ENCODE measurements at places on chromosomes 2 and 18.

- no peak for DNase-seq
Measured at GRCh38 chr2:163604941-163605555, 130.8 kb downstream of the FIGN start.

- no peak for DNase-seq
Measured at GRCh38 chr2:215985257-215985656, 28.1 kb downstream of the MREG start.

DNA sequence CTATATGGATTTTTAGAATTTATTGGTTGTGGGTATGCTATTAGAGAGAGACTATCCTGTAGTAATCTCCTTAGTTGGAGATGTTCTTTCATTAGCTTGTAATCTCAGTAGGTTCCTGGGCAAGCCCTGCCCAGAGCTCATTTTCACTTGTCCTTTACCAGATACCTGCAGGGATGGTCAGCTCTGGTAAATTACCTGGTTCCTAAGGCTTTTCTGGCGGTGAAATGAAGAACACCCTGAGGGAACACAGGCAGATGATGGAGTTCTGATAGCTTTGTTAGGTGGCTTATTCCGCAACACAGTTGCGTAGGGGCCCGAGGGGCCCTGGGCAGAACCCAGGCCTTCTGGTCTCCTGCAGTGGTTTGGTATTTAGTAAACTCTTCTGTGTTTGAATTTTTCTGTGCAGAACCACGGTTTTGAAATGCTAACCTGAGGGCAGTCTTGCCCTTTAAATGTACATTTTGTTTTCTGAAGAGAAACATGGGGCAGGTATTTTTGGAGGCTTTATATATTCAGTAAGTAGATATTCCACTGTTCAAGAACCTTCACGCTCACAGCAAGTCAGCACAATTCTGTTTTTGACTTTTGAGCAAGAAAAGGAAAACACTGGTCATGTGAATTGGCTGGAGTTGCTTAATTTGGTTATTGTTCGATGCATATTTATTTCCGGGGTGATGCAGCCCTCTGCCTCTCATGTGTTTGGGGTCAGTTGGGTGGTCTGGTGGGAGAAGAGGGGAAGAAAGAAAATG, 22.4 kb downstream of the ZNF532 start:
- DNase-seq, result no peak

DNA sequence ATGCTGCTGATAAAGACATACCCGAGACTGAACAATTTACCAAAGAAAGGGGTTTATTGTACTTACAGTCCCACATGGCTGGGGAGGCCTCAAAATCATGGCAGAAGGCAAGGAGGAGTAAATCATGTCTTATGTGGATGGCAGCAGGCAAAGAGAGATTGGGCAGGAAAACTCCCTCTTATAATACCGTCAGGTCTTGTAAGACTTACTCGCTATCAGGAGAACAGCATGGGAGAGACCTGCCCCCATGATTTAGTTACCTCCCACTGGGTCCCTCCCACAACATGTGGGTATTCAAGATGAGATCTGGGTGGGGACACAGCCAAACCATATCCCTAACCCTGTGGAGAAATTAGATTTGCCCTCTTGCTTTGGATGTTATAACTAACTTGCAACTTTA, 1068.0 kb upstream of the ZEB2 start:
- DNase-seq, result no peak

- no peak for DNase-seq
Measured at GRCh38 chr18:58057291-58057965, 13.4 kb downstream of the NEDD4L start.

DNA sequence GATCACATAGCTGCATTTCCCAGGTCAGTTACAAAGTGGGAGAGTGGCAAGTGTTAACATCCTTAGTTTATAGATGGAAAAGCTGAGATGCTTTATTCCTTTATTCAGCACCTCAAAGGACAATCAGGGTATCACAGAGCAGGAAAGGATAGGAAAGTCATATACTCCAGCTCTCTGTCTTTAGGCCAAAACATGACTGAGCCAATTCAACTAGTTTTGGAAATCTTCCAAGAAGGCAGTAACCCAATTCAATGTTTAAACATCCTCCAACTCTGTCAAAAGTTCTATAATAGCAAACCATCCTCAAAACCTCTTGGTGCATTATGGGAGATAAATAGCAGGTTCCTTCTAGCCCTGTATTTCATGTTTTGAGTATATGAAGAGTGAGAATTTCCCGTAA, 25.2 kb downstream of the CASP8 start:
- no peak for DNase-seq

- DNase-seq, result peak; percentile 70
Measured at GRCh38 chr2:239143858-239144712, 256.7 kb downstream of the HDAC4 start.

DNA sequence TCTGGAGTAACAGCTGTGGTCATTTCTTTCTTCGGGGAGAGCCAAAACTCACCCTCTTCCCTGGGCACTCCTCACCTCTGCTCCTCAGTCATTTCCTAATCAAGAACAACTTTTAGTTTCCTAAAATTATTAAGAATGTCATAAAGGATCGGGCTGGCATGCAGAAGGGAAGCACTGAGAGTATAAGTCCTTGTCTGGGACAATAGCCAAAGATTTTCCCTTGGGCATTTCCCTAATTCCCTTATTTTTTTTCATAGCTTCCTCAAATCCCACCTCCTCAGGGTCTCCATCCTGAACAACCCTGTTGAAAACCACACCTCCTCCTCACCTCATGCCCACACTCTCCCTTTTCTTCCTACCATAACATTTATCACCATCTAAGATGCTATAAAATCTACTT, 115.0 kb downstream of the MREG start:
- no peak for DNase-seq

DNA sequence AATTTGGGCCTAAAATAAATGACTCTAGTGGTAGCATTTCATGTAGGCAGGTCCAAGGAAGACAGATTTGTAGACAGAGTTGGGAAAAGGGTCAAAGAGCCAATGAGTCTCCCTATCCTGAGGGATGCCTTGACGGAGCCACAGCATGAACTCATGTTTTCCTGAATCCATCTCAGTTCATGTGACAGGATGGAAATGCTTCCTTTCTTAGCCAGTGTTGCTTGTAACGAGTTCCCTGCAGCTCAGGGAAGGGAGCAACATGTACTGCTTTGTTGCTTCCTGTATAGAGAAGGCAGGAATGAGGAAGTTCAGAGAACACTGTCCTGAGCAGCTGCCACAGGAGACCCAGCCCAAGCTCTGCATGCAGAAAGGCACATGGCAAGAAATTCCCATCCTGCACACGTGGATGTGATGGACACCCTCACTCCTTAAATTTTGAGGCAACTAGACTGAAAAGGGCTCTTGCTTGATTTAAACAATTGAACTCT, 27.9 kb downstream of the TMEM17 start:
- no peak for DNase-seq

DNA sequence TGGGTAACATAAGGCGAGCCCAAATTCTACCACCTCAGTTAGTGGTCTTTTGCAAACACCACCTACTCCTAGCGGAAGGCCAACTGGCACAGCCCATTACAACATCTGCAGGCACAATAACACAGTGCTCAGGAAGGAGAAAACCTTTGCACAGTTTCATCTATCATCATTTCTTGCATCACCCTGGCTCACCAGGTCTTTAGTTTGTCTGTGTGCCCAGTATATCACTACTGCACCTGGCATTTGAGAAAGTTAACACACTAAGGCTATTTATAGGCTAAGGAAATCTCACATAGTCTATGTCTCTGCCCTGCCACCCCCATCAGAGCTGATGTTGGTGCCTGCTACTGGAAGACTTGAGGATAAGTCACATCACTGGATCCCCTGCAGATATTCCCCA, 484.0 kb downstream of the SATB2 start:
- no peak for DNase-seq

- DNase-seq, result no peak
Measured at GRCh38 chr2:23579674-23580073, 194.7 kb downstream of the KLHL29 start.

- no peak for DNase-seq
Measured at GRCh38 chr2:222302178-222303018, 3.6 kb upstream of the PAX3 start.

DNA sequence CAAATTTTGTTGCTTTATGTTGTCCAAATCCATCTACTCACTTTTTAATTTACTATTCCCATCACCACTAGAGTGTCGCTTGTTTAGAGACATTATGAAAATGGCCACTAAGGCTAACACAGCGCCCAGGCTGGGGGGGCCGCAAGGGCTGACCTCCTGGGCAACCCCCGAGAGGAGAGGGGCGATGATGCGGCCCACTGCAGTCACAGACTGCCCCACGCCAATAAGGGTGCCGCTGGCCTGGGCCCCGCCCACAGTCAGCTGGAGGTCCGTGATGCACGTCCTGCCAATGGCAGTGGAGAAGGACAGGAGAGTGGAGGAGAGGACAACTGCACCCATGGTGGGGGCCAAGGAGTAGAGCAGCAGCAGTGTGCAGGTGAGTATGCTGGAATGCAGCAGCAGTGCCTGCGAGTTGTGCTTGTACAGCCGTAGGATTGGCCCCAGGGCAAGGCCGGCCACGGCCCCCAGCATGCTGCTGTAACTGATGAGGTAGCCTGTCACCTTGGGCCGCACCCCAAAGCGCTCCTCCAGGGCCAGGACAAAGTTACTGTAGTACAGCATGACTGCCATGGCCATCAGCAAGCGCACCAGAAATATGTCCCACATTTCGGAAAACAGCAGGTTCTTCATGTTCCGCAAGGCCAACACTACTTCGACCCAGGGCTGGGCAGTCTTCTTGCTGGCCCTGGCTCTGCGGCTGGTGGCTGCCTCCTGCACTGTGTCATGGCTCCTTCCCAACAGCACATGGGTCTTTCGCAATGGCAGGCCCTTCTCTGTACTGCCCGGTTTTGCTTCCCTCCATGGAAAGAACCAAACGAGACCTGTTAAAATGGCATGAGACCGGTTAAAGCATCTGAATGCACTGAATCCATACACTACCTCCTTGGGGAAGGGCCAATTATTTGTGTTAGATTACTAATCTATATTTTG, 43.2 kb upstream of the TMEM182 start:
- no peak for DNase-seq

- DNase-seq, result peak; percentile 54
Measured at GRCh38 chr2:128311755-128312341, 6.8 kb downstream of the HS6ST1 start.

DNA sequence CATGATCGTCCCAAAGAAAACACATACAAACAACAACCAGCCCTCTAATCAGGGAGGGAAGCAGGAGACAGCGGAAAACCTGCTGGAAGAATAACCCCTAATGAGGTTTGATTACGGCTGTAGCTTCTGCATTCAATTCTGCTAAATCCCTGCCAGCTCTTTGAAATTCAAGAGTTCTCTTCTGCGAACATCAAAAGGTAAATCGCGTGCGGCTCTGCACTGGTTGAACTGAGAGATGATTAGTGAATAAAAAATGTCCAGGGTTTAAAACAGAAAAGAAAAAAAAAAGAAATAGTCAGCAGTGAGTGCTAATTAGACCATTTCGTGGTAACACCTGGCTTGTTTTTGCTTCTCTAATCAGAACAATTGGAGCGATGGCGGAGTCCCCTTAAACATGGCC, 153.0 kb upstream of the CAPN13 start:
- DNase-seq, result no peak

DNA sequence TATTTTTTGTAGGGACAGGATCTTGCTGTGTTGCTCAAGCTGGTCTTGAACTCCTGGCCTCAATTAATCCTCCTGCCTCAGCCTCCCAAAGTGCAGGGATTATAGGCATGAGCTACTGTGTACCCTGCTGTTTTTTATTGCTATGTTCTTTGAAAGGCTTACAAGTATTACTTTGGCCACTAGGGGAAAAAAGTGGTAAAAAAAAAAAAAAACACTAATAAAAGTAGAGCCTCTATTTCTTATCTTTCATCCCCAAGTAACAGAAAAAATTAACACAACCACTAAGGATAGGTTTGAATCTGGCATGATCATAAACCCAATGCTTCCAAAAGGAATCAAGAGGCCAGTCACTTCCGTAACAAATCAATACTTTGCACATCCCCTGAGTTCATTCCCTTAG, 11.6 kb downstream of the NOL10 start:
- no peak for DNase-seq

GRCh38 chr18:78582181-78582709, 397.4 kb upstream of the SALL3 start:
- peak; percentile 11 for DNase-seq

- DNase-seq, result no peak
Measured at GRCh38 chr2:156512451-156512850, 76.3 kb downstream of the GPD2 start.

- DNase-seq, result no peak
Measured at GRCh38 chr2:240418311-240418710, 17.2 kb upstream of the GPC1 start.

DNA sequence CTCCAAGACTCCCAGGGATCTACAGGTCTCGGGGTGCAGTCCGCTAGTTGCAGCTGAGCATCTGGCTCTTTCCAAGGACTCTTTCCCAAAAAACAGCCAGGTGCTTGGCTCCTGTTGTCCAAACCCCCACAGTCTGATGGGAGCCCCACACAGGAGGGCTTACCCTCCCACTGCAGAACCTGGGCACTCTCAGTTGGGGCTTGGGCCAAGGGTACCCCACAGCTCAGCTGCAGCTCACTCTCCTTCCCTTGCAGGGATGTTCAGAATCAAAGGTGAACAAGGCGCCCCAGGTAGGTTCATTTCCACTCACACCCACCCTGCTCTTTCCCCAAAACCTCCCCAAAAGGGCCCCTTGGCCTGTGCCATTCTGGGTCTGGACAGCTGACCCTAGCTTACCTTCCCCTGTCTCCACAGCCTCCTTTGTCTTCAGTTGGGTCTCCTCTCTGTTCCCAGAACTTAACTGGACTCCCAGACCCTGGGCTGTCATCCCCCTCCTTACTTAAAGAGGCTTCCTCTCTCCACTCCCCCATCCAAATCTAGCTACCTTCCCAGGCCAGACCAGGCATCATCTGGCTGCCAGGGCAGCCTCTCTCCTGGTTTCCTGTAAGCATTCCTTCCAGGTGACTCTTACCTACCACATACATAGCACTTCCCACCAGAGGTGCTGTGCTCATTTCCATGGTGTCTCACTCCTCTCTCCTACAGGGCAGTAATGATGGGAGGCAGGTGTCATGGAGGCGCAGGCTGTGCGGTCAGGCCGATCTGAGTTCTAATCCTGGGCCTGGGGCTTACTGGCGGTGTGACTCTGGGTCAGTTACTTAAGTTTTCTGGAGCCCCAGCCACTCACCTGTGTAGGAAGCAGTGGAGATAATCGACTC, 29.5 kb downstream of the MARCO start:
- DNase-seq, result no peak

DNA sequence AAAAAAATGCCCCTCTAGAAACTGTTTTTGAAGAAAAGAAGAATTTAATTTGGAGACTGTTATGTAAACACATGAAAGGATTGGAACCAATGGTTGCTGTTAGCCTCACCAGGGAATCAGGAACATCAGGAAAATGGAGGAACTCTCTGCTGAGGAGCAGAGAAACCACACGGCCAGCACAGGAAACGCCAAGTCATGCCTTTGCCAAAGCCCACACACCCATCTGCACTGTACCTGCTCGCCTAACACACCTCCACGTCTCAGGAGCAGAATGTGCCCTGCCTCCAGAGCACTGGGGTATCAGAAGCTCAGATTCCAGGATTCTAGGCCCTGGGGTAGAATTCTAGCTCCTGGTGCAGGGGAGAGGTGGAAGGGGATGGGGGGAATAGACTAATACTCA, 9.8 kb upstream of the SCYGR1 start:
- no peak for DNase-seq

- no peak for DNase-seq
Measured at GRCh38 chr2:219676586-219676985, 49.2 kb downstream of the SLC4A3 start.

Data from activated CD8-positive, alpha-beta memory T cell treated with anti-CD3 and anti-CD28 coated beads for 24 hours (primary cell).